ENCODE measurements at places on chromosomes 6 and 20.

DNA sequence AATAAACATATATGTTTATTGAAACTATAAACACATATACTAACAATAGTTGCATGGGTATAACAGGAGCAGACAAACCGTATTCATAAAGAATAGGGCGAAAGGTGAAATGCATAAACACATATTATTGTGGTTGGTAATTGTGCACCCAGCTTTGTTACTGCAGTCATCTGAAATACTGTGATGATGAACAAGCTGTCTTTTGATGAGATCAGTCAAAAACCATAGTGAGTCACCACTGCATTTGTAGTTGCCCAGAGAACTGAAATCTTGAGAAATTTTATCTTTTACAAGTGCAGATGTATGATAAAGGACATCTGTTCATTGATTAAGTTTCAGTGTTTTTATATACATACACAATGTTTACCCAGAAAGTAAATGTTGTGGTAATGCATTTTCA lies 133.7 kb downstream of the MYO6 start:
- no peak for DNase-seq

GRCh38 chr6:7085911-7086310 lies 21.9 kb upstream of the RREB1 start:
- no peak for DNase-seq

DNA sequence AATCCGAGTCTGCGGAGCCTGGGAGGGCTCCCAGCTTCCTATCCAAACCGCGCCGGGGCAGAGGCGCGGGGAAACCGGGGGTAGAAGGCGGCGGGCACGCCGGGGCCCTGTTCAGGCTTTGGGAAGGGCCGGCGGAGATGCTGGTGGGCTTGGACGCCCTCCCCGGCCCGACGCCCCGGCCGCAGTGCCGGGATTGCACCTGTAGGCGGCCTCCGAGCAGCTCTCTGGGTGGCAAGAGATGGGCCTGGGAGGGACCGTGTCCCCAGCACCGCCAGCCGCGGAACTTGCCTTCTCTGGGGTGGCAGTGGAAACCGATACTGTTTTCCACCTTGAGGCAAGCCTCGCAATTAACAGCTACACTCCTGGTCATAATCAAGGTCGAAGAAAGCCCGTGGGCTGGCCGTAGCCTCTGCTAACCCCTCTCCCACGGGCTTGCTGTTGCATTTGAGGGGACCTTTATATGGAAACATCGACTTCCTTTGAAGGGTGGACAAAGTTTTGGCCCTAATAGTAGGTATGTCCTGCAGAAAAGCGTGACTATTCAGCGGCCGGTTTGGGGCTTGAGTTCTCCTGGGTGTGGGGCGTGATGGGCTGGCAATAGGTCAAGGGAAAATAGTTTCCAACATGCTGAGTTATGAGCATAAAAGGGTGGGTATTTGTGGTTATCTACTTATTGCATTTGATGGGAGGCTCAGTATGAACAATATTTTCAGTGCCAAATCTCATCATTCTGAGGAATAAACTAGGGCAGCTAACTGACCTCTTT lies 1.1 kb upstream of the JAG1 start:
- DNase-seq: no peak

DNA sequence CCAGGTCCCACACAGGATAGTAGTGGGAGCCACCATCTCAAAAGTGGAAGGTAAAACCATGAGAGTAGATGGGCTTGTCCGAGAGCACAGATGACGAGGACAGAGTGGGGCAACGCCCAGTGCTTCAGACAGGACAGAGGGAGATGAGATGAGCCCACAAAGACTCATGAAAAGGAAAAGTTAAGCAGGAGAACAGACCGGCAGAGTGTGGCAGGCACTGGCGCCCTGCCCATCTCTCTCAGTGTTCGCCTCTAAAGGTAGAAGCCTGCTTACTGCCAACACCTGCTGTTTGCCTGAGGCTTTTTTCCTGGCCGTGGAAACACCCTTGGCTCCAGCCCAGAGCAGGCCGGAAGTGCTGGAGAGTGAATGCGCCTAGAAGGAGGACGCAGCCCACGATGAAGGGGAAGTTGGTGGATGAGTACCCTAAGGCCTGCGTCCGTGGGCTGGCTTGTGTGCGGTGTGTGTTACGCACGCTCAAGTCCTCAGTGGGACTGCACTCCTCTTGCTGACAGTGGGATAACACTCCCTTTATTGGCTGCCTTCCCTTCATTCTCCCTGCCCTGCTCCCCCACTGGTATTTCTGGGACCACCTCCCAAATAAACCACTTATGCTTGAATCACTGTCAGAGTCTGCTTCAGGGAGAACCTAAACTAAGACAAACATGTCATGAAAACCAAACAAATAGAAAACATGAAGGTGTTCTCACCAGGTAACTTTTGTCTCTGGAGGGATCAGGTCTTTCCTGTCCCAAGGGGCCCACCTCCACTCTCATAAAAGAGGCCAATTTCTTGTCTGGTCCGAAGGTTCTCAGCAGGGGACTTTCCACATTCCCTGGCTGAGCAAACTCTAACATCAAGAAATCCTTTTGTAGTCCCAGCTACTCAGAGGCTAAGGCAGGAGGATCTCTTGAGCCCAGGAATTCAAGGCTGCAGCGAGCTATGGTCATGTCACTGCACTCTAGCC lies 9.1 kb upstream of the FOXP4 start:
- no peak for DNase-seq

DNA sequence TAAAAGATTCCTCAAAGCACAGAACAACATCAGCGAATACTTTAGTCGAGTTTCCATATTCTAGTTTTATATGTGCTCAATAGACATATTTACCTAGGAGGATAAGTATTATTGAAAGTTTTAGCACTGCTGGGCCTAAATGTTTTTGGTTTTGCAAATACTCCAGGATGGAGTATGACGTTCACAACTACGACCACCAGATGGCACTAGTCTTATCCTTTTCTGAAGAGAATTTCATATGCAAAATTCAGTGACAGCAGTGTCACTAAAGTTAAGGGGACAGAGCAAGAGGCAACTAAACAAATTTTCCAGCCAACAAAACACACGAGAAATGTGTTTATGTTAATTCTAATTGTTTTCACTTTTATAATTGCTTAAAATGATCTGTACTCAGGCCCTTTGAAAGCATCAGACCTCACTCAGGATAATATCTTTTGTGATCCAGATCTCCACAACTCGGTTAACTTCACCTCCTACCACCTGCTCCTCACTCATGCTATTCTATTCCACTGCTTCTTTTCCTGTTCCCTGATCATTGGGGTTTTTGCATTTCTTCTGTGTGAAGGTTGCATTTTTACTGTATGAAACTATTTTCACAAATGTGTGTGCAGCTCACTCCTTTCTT lies 220.8 kb downstream of the TRDN start:
- DNase-seq: peak; percentile 13

DNA sequence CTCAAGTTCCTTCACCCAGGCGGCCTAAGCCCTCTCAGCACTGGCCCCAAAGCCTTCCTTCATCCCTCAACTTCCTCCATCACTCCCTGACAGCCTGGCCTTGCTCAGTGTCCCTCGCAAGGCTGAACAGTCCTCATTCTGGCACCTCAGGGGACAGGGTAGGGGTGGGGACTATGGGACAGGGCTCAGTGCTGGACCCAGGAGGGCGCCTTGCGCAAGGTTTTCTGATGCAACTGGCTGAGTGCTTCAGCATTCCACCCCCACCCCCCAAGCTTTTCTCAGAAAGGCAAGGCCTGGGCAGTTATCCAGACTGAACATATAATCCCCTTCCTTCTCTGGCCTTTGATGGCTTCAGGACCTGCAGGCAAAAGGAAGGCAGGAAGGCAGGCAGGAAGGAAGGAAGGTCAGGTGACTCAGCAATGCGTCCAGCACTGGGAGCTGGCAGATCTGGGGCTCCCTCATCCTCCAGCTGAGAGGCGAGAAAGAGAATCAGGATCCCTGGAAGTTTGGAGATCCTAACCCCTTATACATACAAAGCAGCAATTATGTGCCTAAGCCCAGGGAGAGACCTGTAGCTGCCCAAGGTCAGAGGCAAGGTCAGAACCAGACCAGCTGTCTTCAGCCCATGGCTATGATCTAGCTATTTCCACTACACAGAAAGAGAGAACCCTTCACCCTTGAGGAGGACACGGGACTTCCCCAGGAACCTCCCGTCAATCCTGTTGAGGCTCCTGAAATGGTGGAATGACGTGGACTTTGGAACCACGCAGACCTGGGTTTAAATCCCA lies 8.6 kb upstream of the TRIB3 start:
- no peak for DNase-seq

GRCh38 chr6:9936551-9936950 lies 478.3 kb downstream of the TFAP2A start:
- no peak for DNase-seq

DNA sequence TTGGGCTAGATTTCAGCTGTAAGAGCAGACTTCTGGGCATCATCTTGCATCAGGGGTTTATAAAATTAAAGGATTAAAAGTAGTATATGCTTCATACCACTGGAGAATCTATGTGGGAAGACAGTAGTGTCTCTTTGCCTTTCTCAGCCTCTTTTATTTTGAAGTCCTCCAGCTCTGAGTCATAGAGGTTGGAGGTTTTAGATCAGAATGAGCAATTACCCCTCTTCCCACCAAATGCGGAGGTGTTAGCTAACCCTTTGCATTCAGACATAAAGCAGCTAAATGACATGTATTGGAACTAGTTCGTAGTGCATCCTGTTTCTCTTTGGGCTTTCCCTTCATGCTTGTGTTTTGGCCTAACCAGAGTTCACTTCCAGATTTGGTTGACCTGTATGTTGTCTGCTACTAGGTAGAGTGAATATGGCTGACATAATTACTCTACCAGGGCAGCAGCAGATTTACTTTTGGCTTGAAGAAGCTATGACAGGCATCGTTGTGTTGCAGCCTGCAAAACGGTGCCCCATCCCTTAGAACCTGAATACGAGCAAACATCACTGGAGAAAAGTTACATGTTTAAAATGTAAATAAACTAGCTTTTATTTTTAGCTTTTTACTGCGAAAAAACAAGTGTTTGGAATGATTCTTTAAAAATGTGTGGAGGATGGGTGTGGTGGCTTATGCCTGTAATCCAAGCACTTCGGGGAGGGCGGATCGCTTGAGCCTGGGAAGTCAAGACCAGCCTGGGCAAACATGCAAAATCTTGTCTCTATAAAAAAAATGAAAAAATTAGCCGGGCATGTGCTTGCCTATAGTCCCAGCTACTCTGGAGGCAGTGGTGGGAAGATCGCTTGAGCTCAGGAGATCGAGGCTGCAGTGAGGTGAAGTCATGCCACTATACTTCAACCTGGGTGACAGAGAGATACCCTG lies 82.2 kb downstream of the MYO6 start:
- DNase-seq: no peak

DNA sequence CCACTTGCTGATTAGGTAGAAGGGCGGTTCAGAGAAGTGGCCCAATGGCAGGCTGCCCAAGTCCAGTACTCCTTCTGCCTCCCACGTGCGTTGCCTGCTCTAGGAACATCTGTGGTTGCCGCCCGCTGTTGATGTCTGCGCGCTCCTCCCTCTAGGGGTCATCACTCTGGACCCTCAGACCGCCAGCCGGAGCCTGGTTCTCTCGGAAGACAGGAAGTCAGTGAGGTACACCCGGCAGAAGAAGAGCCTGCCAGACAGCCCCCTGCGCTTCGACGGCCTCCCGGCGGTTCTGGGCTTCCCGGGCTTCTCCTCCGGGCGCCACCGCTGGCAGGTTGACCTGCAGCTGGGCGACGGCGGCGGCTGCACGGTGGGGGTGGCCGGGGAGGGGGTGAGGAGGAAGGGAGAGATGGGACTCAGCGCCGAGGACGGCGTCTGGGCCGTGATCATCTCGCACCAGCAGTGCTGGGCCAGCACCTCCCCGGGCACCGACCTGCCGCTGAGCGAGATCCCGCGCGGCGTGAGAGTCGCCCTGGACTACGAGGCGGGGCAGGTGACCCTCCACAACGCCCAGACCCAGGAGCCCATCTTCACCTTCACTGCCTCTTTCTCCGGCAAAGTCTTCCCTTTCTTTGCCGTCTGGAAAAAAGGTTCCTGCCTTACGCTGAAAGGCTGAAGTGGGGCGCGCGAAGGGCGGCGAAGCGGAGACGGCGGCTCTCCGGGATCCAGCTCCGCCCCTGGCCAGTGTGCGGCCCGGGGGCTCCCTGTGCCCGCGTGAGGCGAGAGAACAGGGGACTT lies 8.5 kb downstream of the TRIM15 start:
- DNase-seq: no peak

GRCh38 chr6:129663531-129663930 lies 46.4 kb downstream of the ARHGAP18 start:
- no peak for DNase-seq

DNA sequence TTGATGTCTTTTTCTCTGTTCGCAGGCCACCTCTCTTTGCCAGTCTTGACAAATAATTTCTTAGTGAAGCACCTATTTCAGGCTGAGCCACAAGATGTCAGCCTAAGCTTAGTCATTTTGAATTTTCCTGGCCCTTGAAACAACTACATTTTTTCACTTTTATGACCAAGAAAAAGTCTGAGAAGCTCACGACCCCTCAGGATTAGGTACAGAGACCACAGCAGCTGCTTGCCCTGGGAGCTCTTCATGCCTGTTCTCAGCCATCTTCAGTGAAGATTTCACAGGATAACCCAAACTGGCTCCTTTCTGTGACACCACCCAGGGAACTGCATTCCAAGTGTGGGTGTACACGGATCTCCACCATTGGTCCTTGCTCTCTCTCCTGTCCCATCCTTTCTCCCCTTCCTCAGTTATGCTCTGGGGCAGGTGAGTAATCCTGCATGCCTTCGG lies 38.4 kb upstream of the SPTLC3 start:
- no peak for DNase-seq

DNA sequence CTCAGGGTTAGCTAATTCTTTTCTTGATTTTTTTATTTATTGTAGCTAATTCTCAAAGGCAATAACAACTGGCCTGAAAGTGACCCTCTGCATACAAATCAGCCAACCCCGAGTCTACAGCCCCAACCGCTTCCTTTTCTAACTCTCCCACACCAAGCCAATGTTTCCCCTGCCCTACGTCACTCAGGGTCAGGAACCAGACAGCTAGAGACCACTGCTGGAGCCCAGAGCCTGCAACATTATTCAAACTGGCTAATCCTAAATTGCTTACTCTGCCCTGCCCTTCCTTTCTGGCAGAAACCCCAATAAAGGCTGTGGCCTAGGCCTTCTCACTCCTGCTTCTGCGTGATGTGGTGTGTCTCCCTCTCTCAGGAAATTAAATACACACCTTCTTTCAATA lies 320.7 kb downstream of the CBLN4 start:
- DNase-seq: no peak

- no peak for DNase-seq
Measured at GRCh38 chr20:50580016-50580747, 70.0 kb downstream of the PTPN1 start.

DNA sequence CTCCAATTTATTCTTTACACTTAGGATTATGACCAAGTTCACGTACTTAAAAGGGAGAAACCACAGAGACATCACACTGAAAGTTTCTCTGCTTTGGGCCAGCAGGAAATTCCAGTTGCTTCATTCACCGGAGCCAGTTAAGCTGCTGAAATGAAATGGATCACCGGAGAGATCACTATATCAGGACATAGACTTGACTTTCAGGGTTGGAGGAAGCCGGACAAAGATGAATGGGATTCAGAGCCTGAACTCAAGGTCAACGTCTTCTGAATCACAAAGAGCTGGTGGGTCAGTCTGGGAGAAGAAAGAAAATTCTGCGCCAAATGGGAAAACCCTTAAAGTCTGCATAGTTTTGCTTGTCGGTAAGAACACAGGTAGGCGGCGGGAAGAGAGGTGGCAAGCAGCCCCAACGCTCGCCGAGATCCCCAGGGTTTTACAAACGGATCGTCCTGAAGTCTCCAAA lies 81.9 kb upstream of the CCDC28A start:
- DNase-seq: no peak

- no peak for DNase-seq
Measured at GRCh38 chr20:63579017-63579694, 5.1 kb upstream of the HELZ2 start.

GRCh38 chr20:48708116-48708515 lies 119.7 kb downstream of the PREX1 start:
- no peak for DNase-seq

Data from NCI-H1048 (cell line).